Epithelial cell of umbilical artery (primary cell): ENCODE measurements at places on chromosomes 6 and 20. TPM values are rescaled to one million over a fixed set of nuclear protein-coding genes. Genes with fewer than 3 reads are reported as not detected.

PROKR2 gene
- total RNA-seq, result under 0.01 TPM in 1 of 2 replicates, not detected in the other

CTCFL gene
- 0.15 TPM in 1 of 2 replicates, not detected in the other for total RNA-seq

OR12D3 gene
- not detected in 2 replicates for total RNA-seq

CRISP2 gene
- under 0.01 TPM in 1 of 2 replicates, not detected in the other for total RNA-seq

FERMT1 gene
- total RNA-seq, result 0.65 and 1.7 TPM in 2 replicates

CALHM5 gene
- total RNA-seq, result 9.1 and 11.4 TPM in 2 replicates

LRRN4 gene
- total RNA-seq, result not detected in 2 replicates

RBM12 gene
- 53.6 and 58.7 TPM in 2 replicates for total RNA-seq

OR2B2 gene
- not detected in 2 replicates for total RNA-seq

XKR7 gene
- total RNA-seq, result not detected in 2 replicates

MYBL2 gene
- total RNA-seq, result 19.8 and 19.9 TPM in 2 replicates

RWDD2A gene
- 2.9 and 3.8 TPM in 2 replicates for total RNA-seq

BPIFB1 gene
- total RNA-seq, result not detected in 2 replicates

PCMTD2 gene
- total RNA-seq, result 47.1 and 67.0 TPM in 2 replicates

ULBP2 gene
- 6.8 and 9.6 TPM in 2 replicates for total RNA-seq

LHFPL5 gene
- total RNA-seq, result not detected in 2 replicates

NKX2-2 gene
- not detected in 2 replicates for total RNA-seq

IP6K3 gene
- not detected in 2 replicates for total RNA-seq

ACSS1 gene
- 14.0 and 17.2 TPM in 2 replicates for total RNA-seq

TAGAP gene
- total RNA-seq, result not detected in 2 replicates

TSBP1 gene
- total RNA-seq, result not detected in 2 replicates

DEFB132 gene
- total RNA-seq, result not detected in 2 replicates

PTGIS gene
- total RNA-seq, result 0.97 and 2.4 TPM in 2 replicates

LY6G6F gene
- not detected in 2 replicates for total RNA-seq

DPPA5 gene
- total RNA-seq, result not detected in 2 replicates

GZF1 gene
- 14.0 and 20.1 TPM in 2 replicates for total RNA-seq

DLL1 gene
- total RNA-seq, result 0.65 and 1.7 TPM in 2 replicates

SLC13A3 gene
- 0.15 and 0.32 TPM in 2 replicates for total RNA-seq

PSMB8 gene
- total RNA-seq, result 34.1 and 117 TPM in 2 replicates

SLC44A4 gene
- total RNA-seq, result 0.15 and 0.32 TPM in 2 replicates

HS3ST5 gene
- total RNA-seq, result not detected in 2 replicates

SLC16A10 gene
- not detected in 2 replicates for total RNA-seq

ADGRF4 gene
- under 0.01 TPM in 1 of 2 replicates, not detected in the other for total RNA-seq

BCL2L1 gene
- total RNA-seq, result 44.2 and 62.3 TPM in 2 replicates

NEURL2 gene
- total RNA-seq, result 2.6 TPM in 2 replicates

TFAP2C gene
- total RNA-seq, result under 0.01 TPM in 1 of 2 replicates, not detected in the other

PREP gene
- 21.0 and 21.8 TPM in 2 replicates for total RNA-seq

E2F1 gene
- 11.4 and 12.0 TPM in 2 replicates for total RNA-seq

JPH2 gene
- under 0.01 TPM in 1 of 2 replicates, not detected in the other for total RNA-seq

HLA-DRB1 gene
- total RNA-seq, result 0.32 and 2.3 TPM in 2 replicates

MMS22L gene
- total RNA-seq, result 14.6 and 24.5 TPM in 2 replicates

ID4 gene
- under 0.01 TPM in 1 of 2 replicates, not detected in the other for total RNA-seq

MATN4 gene
- total RNA-seq, result not detected in 2 replicates

SPEF1 gene
- total RNA-seq, result not detected in 2 replicates

RARS2 gene
- total RNA-seq, result 31.5 and 33.4 TPM in 2 replicates

ULBP1 gene
- under 0.01 and 0.46 TPM in 2 replicates for total RNA-seq

RIPOR2 gene
- total RNA-seq, result 0.46 TPM in 1 of 2 replicates, not detected in the other

PRSS35 gene
- total RNA-seq, result under 0.01 TPM in 1 of 2 replicates, not detected in the other

WFDC12 gene
- total RNA-seq, result not detected in 2 replicates

GPX5 gene
- total RNA-seq, result not detected in 2 replicates

BNIP5 gene
- not detected in 2 replicates for total RNA-seq

PPDPF gene
- 13.0 and 17.5 TPM in 2 replicates for total RNA-seq

KCNK15 gene
- total RNA-seq, result under 0.01 TPM in 1 of 2 replicates, not detected in the other

FAM83B gene
- total RNA-seq, result not detected in 2 replicates
